ENCODE measurements at places on chromosomes 2 and 18. TPM values are rescaled to one million over a fixed set of nuclear protein-coding genes. Genes with fewer than 3 reads are reported as not detected.

DNA sequence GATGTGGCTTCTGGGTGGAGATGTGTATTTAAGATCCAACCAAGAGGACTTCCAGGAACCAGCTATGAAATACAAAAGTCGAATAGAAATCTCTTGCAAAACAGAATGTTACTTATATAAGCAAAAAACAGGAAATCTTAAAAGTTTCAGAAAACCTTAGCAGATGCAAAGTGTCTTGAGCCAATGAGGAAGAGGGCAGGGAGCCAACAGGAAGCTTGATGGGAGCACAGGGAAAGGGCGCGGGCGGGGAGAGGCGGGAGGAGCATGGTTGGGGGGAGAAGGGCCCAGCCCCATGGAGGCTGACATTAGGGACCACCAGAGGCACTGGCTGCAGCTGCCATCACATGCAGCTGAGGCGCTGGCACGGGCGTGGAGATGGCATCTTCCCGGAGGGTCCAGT is 203.3 kb downstream of the SNTG2 start:
- H3K36me3 ChIP-seq, result no peaks in the 10 kb centered on the region
- H3K4me3 ChIP-seq, result no peak overlapping the region
- no peaks in the 10 kb centered on the region for H3K27me3 ChIP-seq

The UGT1A8 gene
- total RNA-seq, result not detected

DNA sequence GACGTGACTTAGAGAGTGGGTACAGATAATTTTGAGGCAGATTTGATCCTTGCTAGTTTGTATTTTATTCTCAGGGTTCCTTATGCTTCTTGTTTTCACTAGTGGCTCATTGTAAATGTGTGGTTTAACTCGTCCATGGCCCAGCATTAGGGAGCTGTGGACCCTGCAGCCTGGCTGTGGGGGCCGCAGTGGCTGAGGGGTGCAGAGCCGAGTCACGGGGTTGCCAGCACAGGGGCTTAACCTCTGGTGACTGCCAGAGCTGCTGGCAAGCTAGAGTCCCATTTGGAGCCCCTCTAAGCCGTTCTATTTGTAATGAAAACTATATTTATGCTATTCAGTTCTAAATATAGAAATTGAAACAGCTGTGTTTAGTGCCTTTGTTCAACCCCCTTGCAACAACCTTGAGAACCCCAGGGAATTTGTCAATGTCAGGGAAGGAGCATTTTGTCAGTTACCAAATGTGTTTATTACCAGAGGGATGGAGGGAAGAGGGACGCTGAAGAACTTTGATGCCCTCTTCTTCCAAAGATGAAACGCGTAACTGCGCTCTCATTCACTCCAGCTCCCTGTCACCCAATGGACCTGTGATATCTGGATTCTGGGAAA is 269.9 kb downstream of the MYT1L start:
- DNase-seq, result no peak
- no peaks in the 10 kb centered on the region for H3K27me3 ChIP-seq
- no peak overlapping the region for H3K27ac ChIP-seq
- no peaks in the 10 kb centered on the region for H3K4me1 ChIP-seq
- H3K36me3 ChIP-seq, result no peaks in the 10 kb centered on the region

- H3K4me1 ChIP-seq, result peaks cover 15% of the 10 kb centered on the region
- peak overlapping the region; percentile 6 for H3K4me3 ChIP-seq
- no peaks in the 10 kb centered on the region for H3K27me3 ChIP-seq
- no peaks in the 10 kb centered on the region for H3K36me3 ChIP-seq
These were observed 3.3 kb downstream of the KIF3C start for GRCh38 chr2:25979001-25979400.

- no peak overlapping the region for H3K27ac ChIP-seq
- no peak overlapping the region for H3K4me3 ChIP-seq
- no peaks in the 10 kb centered on the region for H3K27me3 ChIP-seq
- no peaks in the 10 kb centered on the region for H3K4me1 ChIP-seq
These were observed 132.4 kb downstream of the ACOXL start for GRCh38 chr2:110864731-110865130.

The SOCS6 gene
- 20.3 TPM for total RNA-seq

- H3K4me1 ChIP-seq, result no peaks in the 10 kb centered on the region
- DNase-seq, result no peak
- H3K27me3 ChIP-seq, result no peaks in the 10 kb centered on the region
These were observed 123.3 kb downstream of the ARL4C start for GRCh38 chr2:234373481-234374149.

DNA sequence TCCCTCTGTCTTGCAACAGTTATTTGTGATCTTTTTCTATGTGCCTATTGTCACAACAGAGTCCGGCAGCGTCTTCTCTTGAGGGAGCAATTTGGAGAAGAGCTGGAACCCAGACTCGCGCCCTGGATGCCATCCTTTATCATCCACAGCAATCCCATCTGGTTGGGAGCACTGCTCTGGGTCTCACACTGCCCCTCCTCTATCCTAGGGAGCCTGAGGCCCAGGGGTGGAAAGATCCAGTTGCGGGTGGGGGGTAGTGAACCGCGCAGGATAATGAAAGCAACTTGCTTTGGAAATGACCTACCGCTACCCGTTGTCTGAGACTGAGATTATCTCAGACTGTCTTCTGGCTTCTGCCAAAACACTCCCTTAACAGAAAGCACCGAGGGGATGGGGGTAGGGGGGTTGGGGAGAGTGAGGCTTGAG is 713 bp downstream of the WBP1 start:
- no peaks in the 10 kb centered on the region for H3K36me3 ChIP-seq
- no peak for DNase-seq
- H3K27me3 ChIP-seq, result no peaks in the 10 kb centered on the region
- H3K4me1 ChIP-seq, result peaks cover 38% of the 10 kb centered on the region
- peak overlapping the region; percentile 57 for H3K27ac ChIP-seq

The NYAP2 gene
- total RNA-seq, result 0.14 TPM

DNA sequence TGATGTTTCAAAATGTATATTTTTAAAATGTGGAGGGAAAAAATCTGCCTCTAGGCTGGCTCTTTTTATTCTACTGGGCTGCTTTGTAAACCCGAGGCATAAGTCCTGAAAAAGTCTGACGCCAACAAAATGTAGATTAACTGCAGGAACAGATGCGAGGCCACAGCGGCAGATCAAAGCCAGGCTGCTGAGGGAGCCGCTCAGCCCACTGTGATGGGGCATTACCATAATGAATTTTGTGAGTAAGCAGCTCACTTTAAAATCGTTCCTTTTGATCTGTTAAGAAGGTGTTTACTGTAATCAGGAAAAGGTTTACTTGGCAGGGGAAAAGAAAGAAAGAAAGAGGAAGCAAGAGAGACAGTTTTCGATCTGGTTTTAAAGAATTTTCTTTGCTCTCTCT is 269.0 kb downstream of the ICOS start:
- no peaks in the 10 kb centered on the region for H3K36me3 ChIP-seq
- H3K27me3 ChIP-seq, result no peaks in the 10 kb centered on the region
- no peak for DNase-seq
- no peaks in the 10 kb centered on the region for H3K4me1 ChIP-seq

- no peaks in the 10 kb centered on the region for H3K27me3 ChIP-seq
- no peak overlapping the region for H3K27ac ChIP-seq
- no peaks in the 10 kb centered on the region for H3K36me3 ChIP-seq
- no peak for DNase-seq
- no peaks in the 10 kb centered on the region for H3K4me1 ChIP-seq
These were observed 86.2 kb downstream of the SDC1 start for GRCh38 chr2:20138696-20139095.

The CLEC4F gene
- 0.54 TPM for total RNA-seq

The NTSR2 gene
- not detected for total RNA-seq

Data from thoracic aorta (tissue), 2 donors.